ENCODE measurements at places on chromosomes 1 and 21.

- peak; percentile 42 for DNase-seq
These were observed at the start of gene WNT2B for GRCh38 chr1:112508278-112509004. Gene WNT2B (plus strand): TSS chr1:112508965. CDS start chr1:112509263, 298 bp downstream.

GRCh38 chr1:178434360-178434759 lies 62.4 kb downstream of the CLEC20A start:
- DNase-seq = no peak

DNA sequence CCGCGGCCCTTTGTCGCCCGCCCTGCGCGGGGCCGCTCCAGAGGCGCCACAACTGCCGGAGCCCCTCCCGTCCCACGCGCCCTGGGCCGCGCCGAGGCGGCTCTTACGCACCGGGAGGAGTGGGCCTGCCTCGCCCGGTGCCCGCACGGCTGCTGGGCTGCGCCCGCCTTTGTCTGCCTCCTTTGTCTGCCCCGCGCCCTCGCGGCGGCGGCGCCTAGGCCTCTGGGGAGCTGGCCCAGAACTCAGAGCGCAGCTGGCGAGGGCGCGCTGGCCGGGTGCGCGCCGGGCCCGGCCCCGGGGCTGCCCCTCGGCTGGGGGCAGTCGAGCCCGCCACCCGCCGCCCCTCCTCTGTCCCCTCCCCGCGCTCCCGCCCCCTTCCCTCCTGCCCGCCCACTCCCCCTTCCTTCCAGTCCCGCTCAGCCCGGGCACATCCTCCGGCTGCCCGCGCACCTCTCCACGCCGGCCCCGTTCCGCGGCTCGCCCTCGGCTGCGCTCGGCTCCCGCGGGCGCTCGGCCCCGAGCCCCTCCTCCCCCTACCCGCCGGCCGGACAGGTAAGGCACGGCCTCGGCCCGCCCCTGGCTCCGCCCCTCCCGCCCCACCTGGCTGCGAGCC lies at the start of gene DRAXIN:
Gene DRAXIN (plus strand): TSS at position 409 of the 613 bp plus-strand sequence. CDS start 14,549 bp downstream, outside the sequence.
- DNase-seq = no peak

DNA sequence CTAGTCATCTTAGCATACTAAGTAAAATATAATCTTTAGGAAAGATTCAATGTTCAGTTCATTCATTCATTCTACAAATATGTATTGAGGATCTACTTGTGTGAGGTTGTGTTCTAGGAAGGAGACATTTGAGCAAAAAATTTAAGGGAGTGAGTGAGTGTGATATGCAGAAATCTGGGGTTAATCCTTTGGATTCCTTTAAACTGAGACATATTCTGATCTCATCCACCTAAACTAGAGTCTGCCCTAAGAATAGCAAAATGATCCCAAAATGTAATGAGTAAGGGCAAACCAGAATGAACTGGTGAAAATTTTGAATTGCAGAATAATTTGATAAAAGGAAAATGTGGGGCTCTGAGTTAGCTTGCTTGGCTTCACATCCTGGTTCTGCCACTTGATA lies 8.6 kb downstream of the UBE2U start:
- no peak for DNase-seq

Data from stimulated activated naive CD4-positive, alpha-beta T cell (primary cell).